ENCODE measurements at places on chromosomes 6 and 20.

- DNase-seq, result no peak
Measured at GRCh38 chr6:169654598-169655391, 47.0 kb downstream of the WDR27 start.

DNA sequence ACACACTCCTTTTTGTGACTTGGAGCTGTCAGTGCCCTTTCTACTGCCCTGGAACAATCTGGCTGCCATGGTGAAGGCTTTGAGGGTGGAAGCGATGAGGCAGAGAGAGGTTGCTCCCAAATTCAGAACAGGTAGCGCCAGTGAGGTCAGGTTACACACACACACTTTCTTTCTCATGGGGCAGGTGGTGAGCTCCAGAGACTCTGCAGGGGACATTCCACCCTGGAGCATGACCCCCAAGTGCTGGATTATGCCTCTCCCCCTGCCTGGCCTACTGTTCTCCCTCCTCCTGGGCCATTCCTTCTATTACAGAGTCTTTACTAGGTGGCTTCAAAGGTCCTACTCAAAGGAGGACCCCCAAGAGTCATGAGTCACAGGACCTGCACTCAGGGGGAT, 98.0 kb downstream of the EYA2 start:
- no peak for DNase-seq

DNA sequence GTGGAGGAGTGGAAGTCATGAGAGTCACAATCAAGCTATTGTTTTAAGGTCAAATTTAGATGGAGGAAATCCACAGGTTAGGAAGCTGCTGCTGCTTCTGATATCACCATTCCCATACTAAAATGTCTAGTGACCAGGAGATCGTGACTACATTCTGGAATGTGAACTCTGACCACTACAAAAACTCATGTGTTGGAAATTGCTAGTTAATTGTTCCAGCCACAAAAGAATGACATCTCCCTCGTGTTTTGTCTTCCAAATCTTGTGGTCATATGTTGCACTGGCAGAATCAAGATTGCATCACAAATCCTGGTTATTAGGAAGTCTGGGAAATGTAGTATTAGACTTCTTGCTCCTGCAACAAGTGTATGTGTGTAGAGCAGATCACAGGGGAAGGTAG, 441.9 kb downstream of the CD109 start:
- no peak for DNase-seq

- DNase-seq, result no peak
Measured at GRCh38 chr6:22755605-22756004, 186.2 kb downstream of the HDGFL1 start.

- no peak for DNase-seq
Measured at GRCh38 chr6:79911992-79912391, 35.4 kb downstream of the ELOVL4 start.
